ENCODE measurements at places on chromosomes 3 and 15. TPM values are rescaled to one million over a fixed set of nuclear protein-coding genes. Genes with fewer than 3 reads are reported as not detected.
A peak's percentile ranks its signal among the peaks of the same experiment; 100 is the strongest.

- no peak for DNase-seq
- H3K27ac ChIP-seq: no peak overlapping the region
- peaks cover 9% of the 10 kb centered on the region for H3K4me1 ChIP-seq
- H3K4me3 ChIP-seq: no peak overlapping the region
- H3K36me3 ChIP-seq: no peaks in the 10 kb centered on the region
These were observed 183.1 kb downstream of the UACA start for GRCh38 chr15:70580286-70580685.

GRCh38 chr3:126124148-126124868 lies 40.4 kb upstream of the SLC41A3 start:
- H3K4me3 ChIP-seq: no peak overlapping the region
- no peak for DNase-seq
- H3K4me1 ChIP-seq: no peaks in the 10 kb centered on the region
- H3K36me3 ChIP-seq: no peaks in the 10 kb centered on the region
- no peak overlapping the region for H3K27ac ChIP-seq

DNA sequence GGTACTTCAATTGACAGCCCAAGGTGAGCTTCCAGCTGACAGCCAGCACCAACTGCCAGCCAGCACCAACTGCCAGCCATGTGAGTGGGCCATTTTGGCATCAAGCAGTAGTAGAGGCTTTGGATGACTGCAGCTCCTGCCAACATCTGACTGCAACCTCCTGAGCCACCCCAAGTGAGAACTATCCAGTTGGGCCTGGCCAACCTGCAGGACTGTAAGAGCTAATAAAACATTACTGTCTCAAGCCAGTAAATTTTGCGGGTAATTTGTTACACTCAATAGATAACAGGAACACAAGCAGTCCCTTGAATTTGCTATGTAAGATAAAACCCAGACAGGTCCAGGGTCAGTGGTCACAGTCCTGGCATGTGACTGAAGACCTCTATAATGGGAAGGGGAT lies 29.7 kb downstream of the EPHB1 start:
- no peaks in the 10 kb centered on the region for H3K27me3 ChIP-seq
- no peak for DNase-seq
- H3K4me1 ChIP-seq: no peaks in the 10 kb centered on the region
- H3K36me3 ChIP-seq: no peaks in the 10 kb centered on the region
- no peak overlapping the region for H3K27ac ChIP-seq

- H3K4me3 ChIP-seq: no peak overlapping the region
- H3K36me3 ChIP-seq: peaks cover 30% of the 10 kb centered on the region
- no peaks in the 10 kb centered on the region for H3K4me1 ChIP-seq
- no peak overlapping the region for H3K27ac ChIP-seq
These were observed 46.6 kb downstream of the CEP70 start for GRCh38 chr3:138547342-138547975.

DNA sequence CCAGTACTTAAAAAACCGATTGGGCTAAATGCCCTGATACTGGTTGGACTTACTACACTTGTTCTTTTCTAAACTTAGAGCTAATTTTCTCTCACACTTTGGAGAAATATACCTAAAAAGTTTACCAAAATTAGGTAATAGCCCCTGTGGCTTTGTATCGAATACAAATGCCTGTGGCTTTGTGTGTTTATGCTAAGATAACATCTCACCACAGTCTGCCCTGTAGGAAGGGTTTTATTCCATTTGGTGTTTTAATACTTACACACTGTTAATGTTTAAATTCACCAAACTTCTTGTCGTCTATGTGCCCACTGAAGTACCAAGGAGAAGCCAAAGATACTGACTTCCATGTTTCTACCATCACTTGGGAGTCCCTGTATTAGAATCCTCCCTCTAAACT lies 66.4 kb downstream of the BCHE start:
- H3K36me3 ChIP-seq: no peaks in the 10 kb centered on the region
- no peaks in the 10 kb centered on the region for H3K27me3 ChIP-seq
- no peaks in the 10 kb centered on the region for H3K4me1 ChIP-seq

- no peak overlapping the region for H3K4me3 ChIP-seq
- no peaks in the 10 kb centered on the region for H3K27me3 ChIP-seq
- DNase-seq: no peak
- H3K36me3 ChIP-seq: no peaks in the 10 kb centered on the region
These were observed 173.7 kb downstream of the TMEM108 start for GRCh38 chr3:133211856-133212255.

DNA sequence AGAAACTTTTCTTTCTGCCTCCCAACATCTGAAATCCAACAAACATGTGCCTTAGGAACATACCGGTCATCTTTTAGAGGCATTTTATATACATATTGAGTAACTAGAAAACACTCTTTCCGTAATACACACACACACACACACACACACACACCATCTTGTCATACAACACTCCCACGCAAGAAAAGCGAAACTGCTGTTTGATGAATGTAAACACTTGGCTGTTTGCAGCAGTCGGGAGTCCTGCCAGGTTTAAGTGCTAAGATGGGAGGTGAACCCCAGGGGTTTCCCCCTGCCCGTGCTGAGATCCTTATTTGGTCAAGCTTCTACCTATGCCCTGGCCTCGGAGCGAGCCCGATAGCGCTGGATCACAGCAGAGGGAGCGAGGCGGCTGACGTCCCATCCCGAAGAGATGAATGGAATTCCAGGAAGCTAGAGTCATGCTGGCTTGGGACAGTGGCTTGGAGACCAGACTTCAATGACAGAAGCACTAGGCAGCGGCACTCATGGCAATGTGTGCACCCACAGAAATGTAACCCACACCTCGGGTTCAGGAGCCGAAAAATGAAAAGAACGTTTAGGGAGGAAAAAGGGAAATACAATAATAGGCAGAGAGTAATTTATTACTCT lies 1.3 kb upstream of the THBS1 start:
- H3K4me1 ChIP-seq: no peaks in the 10 kb centered on the region
- DNase-seq: peak; percentile 90
- no peaks in the 10 kb centered on the region for H3K27me3 ChIP-seq
- peaks cover 30% of the 10 kb centered on the region for H3K36me3 ChIP-seq

- no peak for DNase-seq
- peaks cover 4% of the 10 kb centered on the region for H3K4me1 ChIP-seq
- H3K27ac ChIP-seq: no peak overlapping the region
These were observed 11.7 kb downstream of the SH2D7 start for GRCh38 chr15:78104119-78104479.

DNA sequence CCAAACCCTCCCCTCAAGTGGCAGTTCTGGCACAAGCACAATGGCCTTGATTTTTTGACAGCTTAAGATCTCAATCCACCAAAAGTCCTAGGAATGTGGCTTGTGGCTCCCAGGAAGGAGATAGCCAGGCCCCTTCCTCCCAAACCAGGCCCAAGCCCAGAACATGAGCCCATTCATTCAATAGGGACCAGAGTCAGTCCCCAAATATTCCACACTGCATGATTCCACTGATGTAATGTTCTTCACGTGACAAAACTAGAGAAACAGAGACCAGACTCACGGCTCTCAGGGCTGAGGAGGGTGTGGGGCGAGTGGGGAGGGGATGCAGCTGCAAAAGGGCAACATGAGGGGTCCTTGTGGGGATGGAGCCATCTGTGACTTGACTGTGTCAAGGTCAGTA lies 25.5 kb downstream of the ABTB1 start:
- DNase-seq: no peak
- peak overlapping the region; percentile 88 for H3K27ac ChIP-seq
- no peaks in the 10 kb centered on the region for H3K27me3 ChIP-seq
- no peaks in the 10 kb centered on the region for H3K4me1 ChIP-seq
- H3K36me3 ChIP-seq: peaks cover 5% of the 10 kb centered on the region

Gene ERICH6
- total RNA-seq: not detected

Gene DNAJA4
- total RNA-seq: 70.0 TPM

Gene CCDC51
- total RNA-seq: 8.4 TPM

Gene STARD9
- total RNA-seq: 8.3 TPM
